Ovary (tissue), 10 donors: ENCODE measurements at places on chromosomes 3 and 15. TPM values are rescaled to one million over a fixed set of nuclear protein-coding genes. Genes with fewer than 3 reads are reported as not detected.

Gene TMIE
- polyA plus RNA-seq, result 1.3 TPM

Gene ZNF662
- polyA plus RNA-seq, result 8.1 TPM

Gene LRRC31
- polyA plus RNA-seq, result not detected

Gene FBLN2
- polyA plus RNA-seq, result 8.6 TPM

Gene FBXW12
- polyA plus RNA-seq, result 0.33 TPM

Gene RETNLB
- polyA plus RNA-seq, result not detected

Gene GLCE
- 15.6 TPM for polyA plus RNA-seq

Gene GOLGA6B
- polyA plus RNA-seq, result not detected

Gene SPTSSB
- 0.07 TPM for polyA plus RNA-seq

Gene GPR156
- 0.50 TPM for polyA plus RNA-seq

Gene SLC12A1
- polyA plus RNA-seq, result not detected

Gene PAQR9
- 0.07 TPM for polyA plus RNA-seq

Gene DENND6A
- 21.3 TPM for polyA plus RNA-seq

Gene HEMK1
- polyA plus RNA-seq, result 7.7 TPM

Gene ZNF502
- polyA plus RNA-seq, result 5.5 TPM

Gene AADACL2
- polyA plus RNA-seq, result not detected

Gene SPINT1
- 1.6 TPM for polyA plus RNA-seq

Gene CFAP44
- polyA plus RNA-seq, result 9.0 TPM

Gene OR4M2
- polyA plus RNA-seq, result not detected

Gene CKMT1A
- 0.62 TPM for polyA plus RNA-seq

Gene C2CD4A
- not detected for polyA plus RNA-seq

Gene WDR72
- polyA plus RNA-seq, result not detected

Gene ZNF80
- polyA plus RNA-seq, result not detected

Gene SLC2A2
- not detected for polyA plus RNA-seq

Gene DUOX2
- polyA plus RNA-seq, result 1.6 TPM

Gene C3orf52
- polyA plus RNA-seq, result 0.24 TPM

Gene ALDH1A3
- 9.9 TPM for polyA plus RNA-seq

Gene ITIH1
- not detected for polyA plus RNA-seq

Gene PLAAT1
- polyA plus RNA-seq, result 1.9 TPM

Gene PDCD10
- 34.3 TPM for polyA plus RNA-seq

Gene SNRPA1
- 30.8 TPM for polyA plus RNA-seq

Gene IFRD2
- polyA plus RNA-seq, result 32.8 TPM

Gene WNT5A
- polyA plus RNA-seq, result 12.9 TPM

Gene SCG5
- polyA plus RNA-seq, result 6.6 TPM

Gene LRRIQ4
- 0.05 TPM for polyA plus RNA-seq

Gene SLC12A6
- 19.7 TPM for polyA plus RNA-seq

Gene PLS1
- 6.4 TPM for polyA plus RNA-seq

Gene PRICKLE2
- polyA plus RNA-seq, result 18.2 TPM

Gene PPP4R2
- 19.2 TPM for polyA plus RNA-seq

Gene GNAT1
- polyA plus RNA-seq, result not detected

Gene LRRC2
- 5.8 TPM for polyA plus RNA-seq

Gene ANP32A
- polyA plus RNA-seq, result 158 TPM

Gene HACL1
- 15.1 TPM for polyA plus RNA-seq

Gene GAP43
- polyA plus RNA-seq, result 0.75 TPM

Gene PLSCR5
- not detected for polyA plus RNA-seq

Gene BAHD1
- polyA plus RNA-seq, result 14.8 TPM

Gene IVD
- 53.2 TPM for polyA plus RNA-seq

Gene TNFAIP8L3
- 11.6 TPM for polyA plus RNA-seq

Gene LMCD1
- 133 TPM for polyA plus RNA-seq

Gene CYP8B1
- not detected for polyA plus RNA-seq
